ENCODE measurements at places on chromosomes 7 and 10.

- no peak for DNase-seq
Observed at GRCh38 chr7:29825775-29826529, 19.6 kb downstream of the WIPF3 start.

GRCh38 chr7:55534916-55535590, 37.2 kb downstream of the VOPP1 start:
- DNase-seq: no peak

- no peak for DNase-seq
Observed at GRCh38 chr10:71084061-71084817, 128.1 kb upstream of the UNC5B start.

DNA sequence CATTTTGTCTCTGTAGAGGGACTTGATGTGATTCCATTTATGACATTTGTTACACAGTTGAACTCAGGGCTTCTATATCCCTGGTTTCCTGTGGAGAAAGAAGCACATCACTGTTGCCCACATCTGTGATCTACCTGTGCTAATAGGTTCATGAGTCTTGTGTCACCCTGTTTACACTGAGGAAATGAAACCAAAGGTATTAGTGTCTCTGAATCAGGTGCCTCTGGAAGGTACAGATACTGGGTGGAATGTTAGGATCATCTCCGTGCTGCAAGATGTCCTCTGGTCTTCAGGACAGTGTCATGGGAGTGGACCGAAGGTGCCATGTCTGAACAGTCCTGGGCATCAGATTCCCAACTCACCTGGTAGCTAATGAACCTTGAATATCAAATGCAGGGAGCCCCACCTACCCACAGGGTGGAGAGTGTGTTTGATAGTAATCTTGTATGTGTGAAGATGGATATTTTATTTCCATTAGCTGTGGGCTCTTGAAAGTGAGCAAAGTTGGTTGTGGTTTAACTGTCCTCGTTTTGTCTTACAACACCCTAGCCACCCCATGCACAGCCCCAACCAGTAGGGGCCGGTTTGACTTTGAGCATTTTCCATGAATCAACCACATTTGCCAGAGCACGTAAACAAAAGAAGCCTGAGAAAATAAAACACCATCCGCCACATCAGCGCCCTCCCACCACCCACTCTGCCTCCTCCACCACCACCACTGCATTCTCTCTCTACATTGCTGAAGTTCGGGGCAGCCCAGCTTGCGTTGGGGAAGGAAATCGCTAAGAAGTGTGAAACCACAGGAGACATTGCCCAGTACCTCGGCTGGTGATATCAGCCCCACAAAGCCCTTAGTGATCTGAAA, 40.7 kb downstream of the TARP start:
- DNase-seq: peak; percentile 71

DNA sequence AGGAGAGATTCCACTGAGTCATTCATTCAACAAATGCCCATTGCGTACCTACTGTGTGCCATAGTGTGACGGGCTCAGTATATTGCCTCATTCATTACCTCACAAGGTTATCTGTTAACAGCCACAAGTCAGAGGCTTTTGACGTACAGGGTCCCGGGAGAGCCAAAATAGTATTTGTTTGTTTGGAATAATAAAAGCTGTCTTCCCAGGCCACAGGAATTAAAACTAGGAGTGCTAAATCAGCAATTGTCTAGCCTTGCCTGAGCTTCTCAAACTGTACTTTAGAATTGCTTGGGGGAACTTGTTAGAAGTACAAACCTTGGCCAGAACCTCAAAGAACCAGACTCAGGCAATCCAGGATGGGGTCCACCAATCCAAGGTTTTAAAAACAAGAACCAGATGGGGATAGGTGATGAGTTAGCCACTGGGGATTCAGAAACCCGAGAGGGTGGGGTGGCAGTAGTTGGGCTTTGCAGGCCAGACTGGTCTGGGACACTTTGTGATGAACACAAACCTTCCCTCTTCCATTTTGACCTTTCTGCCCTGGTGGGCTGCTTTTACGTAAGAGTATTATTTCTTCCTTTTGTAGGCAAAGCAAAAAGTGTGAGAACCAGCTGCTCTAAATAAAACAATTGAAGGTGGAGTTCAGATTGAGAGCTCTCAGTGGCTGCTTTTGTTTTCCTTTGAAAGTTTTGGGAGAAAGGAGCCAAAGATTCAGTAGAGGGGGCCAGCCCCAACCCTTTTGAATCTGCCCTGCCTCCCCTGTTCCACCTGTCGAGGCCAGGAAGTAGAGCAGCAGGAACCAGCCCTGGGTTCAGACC, 113.0 kb upstream of the ANLN start:
- no peak for DNase-seq

- DNase-seq: peak; percentile 1
Observed at GRCh38 chr10:67666416-67667034, 29.5 kb downstream of the CTNNA3 start.

DNA sequence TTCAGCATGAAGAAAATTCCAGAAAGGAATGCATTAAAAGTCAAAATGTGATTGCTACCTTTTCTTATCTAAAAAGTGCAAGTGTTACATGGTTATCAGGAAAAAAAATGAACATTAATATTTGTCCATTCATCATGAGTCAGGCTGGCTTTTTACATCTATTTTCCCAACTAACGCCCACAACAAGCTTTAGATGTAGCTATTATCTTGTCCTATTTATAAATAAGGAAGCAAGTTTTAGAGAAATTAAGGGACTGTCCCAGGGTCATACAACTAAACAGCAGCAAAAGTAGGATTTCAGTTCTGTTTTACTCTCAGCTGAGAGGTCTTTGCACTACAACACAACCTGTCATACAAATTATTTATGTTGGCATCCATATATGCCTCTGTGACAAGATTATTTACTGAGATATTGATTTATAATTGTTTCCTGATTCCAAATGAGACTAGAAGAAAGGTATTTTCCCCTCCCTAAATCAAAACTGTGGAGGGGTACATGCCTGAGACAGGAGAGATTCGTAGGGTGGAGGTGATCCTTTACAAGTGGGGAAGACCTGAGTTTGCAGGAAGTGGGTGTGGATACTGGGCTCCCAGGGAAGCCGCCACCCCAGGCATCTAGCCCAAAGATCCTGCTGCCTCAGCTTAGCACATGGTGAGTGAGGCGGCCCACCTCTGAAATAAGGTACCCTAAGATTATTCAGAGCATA, 57.2 kb upstream of the ARID5B start:
- no peak for DNase-seq

All from astrocyte (in vitro differentiated cells and primary cell).